CD4-positive, alpha-beta T cell treated with Interleukin-15 for 1 hour (primary cell): ENCODE measurements at places on chromosomes 1 and 21.

DNA sequence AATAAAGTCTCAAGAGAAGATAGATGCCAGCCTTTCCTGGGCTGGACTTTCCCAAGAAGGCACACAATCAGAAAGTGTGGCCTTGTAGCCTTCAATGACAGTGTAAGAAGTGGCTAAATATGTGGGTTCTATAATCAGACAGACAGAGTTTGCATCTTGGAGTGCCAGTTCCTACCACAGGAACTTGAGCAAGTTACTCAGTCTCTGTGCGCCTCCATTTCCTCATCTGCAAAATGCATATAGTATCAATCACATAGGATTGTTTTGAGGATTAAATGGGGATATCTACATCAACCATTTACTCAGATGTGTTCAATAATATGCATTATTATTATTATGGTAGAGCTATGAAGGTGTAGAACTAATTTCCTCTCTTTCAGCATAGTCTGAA, 176.8 kb upstream of the PTBP2 start:
- no peak for DNase-seq

- no peak for DNase-seq
These were observed 560 bp downstream of the PADI2 start for GRCh38 chr1:17118706-17119075.

GRCh38 chr1:76176000-76176399, 101.5 kb downstream of the ST6GALNAC3 start:
- DNase-seq, result no peak

- DNase-seq, result no peak
These were observed 22.2 kb upstream of the TCEA3 start for GRCh38 chr1:23446661-23447310.

DNA sequence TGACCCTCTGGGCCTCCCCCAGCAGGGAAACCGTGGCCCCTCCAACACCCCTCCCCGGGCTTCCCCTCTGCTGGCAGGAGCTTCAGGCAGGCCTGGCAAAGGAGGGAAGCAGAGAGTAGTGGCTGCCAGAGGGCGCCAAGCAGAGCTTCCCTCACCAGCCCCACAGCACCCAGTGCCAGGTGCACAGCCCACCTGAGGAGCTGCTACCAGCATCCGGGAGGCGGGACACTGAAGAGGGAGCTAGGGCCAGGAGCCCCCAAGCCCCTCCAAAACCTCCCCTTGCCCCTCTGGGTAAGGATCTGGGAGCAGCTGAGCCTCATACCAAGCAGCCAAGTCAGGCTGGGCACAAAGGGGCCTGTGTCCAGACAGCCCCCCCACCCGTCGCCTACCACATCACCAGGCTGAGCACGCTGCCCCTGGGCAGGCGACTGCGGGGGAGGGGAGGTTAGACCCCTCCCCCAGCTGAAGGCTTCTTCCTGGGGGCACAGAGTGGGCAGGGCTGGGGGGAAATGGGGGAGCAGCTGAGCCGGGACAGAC, 19.6 kb downstream of the CCDC24 start:
- DNase-seq, result no peak

GRCh38 chr1:110420874-110421793, 13.6 kb upstream of the LAMTOR5 start:
- DNase-seq, result peak; percentile 40

- DNase-seq, result no peak
These were observed 76.3 kb upstream of the AKT3 start for GRCh38 chr1:243926299-243926698.

- peak; percentile 80 for DNase-seq
These were observed 55.9 kb downstream of the CD58 start for GRCh38 chr1:116514708-116515525.
